ENCODE measurements at places on chromosomes 6 and 20.
A peak's percentile ranks its signal among the peaks of the same experiment; 100 is the strongest.

GRCh38 chr6:43009124-43009523 is 4.6 kb downstream of the MEA1 start:
- DNase-seq = peak; percentile 50

GRCh38 chr6:64294034-64294433 is 658.4 kb downstream of the PHF3 start:
- DNase-seq = no peak

- DNase-seq = no peak
Measured at GRCh38 chr20:57464642-57465211, 60.2 kb downstream of the CTCFL start.

DNA sequence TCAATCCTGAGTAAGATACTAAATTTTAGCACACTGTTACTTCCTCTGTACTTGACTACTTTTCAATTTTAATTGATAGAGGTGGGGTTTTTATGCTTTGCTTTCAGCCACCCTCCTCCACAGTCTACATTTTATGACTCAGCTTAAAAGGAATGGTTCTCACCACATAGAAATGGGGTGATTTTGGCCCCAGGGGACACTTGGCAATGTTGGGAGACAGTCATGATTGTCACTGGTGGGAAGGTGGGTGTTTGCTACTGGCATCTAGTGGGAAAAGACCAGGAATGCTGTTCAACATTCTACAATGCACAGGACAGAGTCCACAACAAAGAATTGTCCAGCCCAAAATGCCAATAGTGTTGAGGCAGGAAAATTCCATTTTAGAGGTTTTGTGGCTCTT is 71.3 kb downstream of the PCSK2 start:
- DNase-seq = no peak

DNA sequence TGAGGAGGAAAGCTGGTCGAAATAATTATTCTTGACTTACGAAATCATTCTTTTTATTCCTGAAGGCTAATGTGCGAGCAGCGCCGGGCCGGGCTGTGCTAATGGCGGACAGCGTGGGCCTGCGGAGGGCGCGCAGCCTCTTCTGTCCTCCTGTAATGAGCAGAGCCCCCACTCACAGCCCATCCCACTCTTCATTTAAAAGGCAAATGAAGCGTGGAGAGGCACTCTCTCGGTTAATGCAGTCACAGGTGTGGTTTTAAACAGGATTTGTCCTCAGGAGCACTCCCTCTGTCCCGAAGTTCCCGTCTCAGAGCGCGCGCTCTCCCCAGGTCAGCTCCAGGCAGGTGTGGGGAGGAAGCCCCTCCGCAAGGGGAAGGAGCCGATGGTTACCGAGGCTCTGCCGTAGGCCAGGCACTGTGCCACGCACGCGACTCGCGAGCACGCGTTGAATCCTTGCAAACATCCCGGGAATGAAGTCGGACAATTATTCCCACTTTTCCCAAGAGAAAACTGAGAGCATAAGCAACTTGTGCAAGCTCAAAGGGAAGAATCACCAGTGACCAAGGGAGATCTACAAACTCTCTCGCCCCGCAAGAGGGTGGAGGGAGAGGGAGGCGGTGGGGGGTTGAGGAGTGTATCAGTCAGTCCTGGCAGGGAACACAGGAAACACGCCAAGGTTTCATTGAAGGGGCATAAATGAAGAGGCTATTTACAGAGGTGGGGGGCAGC is 35.5 kb upstream of the ZFAND3 start:
- DNase-seq = peak; percentile 61

GRCh38 chr6:5718231-5718947 is 288.3 kb downstream of the NRN1 start:
- DNase-seq = no peak
